ENCODE measurements at places on chromosomes 3 and 15.

- peak; percentile 75 for DNase-seq
Measured at GRCh38 chr3:15108082-15108545, 9.2 kb upstream of the RBSN start.

GRCh38 chr3:151443583-151443982 is 17.3 kb downstream of the IGSF10 start:
- no peak for DNase-seq

DNA sequence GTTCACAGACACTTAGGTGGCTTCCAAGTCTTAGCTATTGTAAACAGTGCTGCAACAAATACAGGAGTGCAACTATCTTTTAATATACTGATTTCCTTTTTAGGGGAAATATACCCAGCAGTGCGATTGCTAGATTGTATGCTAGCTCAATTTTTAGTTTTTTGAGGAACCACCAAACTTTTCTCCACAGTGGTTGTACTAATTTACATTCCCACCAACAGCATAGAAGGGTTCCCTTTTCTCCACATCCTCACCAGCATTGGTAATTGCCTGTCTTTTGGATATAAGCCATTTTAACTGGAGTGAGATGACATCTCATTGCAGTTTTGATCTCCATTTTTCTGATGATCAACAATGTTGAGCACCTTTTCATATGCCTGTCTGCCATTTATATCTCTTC is 58.9 kb downstream of the ZNF148 start:
- DNase-seq = no peak

- no peak for DNase-seq
Measured at GRCh38 chr3:20325563-20325962, 139.6 kb upstream of the SGO1 start.

DNA sequence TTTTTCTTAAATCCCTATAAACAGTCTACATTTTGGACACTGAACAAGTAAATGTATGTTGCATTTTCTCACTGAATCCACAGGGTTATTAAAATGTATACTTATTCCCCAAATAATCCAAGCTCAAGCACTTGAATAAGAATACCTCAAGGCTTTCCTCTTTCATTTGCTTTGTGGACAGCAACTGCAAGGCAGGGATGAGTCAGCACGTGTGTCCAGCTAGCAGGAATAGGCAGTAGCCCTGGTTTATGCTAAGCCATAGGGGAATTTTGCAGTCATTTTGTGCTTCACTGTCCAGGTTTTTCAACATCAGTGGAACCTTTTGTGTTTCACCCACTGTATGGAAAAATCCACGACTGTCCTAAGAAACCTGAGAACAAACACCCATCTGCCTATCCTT is 96.7 kb upstream of the KCNMB2 start:
- no peak for DNase-seq

Data from head of caudate nucleus (tissue), 42 donors.